Breast epithelium (tissue), 4 donors: ENCODE measurements at places on chromosomes 12 and 14.

DNA sequence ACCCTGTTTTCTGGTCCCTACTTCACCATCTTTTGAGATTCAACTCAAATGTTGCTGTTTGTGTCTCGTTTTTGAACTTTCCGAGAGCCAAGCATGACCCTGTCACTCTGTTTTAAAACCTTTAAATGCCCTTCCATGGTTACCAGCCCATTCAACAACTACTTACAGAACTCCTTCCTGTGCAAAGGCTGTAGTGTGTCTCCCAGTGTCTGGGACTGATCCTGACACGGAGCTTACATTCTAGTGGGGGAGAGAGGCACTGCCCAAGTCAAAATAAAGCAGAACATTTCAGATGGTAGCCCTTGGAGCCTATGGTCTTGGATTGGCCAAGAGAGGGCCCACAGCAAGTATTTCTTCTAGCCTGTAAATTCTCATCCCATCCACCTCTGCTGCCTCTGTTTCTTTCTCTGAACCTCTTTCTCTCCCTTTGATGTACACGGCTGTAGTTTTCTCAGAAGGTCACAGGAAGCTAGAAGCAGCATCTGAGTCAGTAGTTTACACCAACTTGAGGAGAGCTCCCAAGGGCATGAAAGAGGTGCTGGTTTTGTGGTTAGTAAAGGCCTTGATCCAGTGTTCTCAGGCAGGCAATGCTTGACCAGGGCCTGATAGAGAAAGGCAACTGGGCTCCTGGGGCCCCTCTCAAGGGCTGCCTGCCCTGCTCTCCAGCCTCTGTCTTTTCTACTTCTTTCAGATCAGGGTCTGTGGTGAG lies 42.3 kb upstream of the SLC24A4 start:
- DNase-seq = no peak

- DNase-seq = no peak
These were observed 307.4 kb upstream of the NOVA1 start for GRCh38 chr14:26905229-26905628.

GRCh38 chr14:99192028-99192621 lies 79.9 kb downstream of the BCL11B start:
- peak; percentile 43 for DNase-seq

- peak; percentile 63 for DNase-seq
These were observed 44.5 kb downstream of the SLC38A6 start for GRCh38 chr14:61025251-61026223.

- DNase-seq = no peak
These were observed 115.9 kb upstream of the TMPO start for GRCh38 chr12:98399532-98399931.

DNA sequence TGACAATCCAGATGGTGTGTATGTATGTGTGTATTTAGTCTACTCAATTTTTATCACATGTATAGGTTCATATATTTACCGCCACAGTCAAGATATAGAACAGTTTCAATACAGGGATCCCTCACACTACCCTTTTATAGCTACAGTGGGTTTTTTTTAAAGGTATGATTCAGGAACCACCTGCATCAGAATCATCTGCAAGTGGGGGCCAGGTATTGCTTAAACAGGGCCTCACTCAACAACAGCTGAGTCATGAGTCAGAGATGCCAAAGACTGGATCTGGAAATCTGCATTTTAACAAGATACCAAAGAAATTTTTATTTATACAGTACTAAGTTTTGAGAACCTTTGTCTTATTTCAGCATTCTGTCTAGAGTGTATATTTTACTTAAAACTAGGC lies 117.6 kb downstream of the SLC35F4 start:
- DNase-seq = no peak

DNA sequence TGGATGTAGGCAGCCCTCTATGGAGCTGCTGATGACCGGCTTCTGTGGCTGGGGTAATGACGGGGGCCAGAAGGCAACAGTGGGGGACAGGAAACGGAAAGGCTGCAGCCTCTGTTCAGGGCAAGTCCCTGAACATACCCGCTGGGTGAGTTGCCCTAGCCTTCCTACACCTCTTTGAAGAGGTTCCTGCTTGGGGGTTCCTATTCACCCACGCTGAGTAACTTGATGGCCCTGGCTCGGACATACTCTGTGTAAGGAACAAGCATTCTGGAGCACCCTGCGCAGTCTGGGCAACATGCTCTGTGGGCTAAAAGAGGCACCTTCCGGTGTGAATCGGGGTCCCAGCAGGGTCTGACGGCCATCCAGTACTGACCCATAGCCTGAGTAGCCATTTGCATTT lies 17.7 kb upstream of the GSC start:
- no peak for DNase-seq

DNA sequence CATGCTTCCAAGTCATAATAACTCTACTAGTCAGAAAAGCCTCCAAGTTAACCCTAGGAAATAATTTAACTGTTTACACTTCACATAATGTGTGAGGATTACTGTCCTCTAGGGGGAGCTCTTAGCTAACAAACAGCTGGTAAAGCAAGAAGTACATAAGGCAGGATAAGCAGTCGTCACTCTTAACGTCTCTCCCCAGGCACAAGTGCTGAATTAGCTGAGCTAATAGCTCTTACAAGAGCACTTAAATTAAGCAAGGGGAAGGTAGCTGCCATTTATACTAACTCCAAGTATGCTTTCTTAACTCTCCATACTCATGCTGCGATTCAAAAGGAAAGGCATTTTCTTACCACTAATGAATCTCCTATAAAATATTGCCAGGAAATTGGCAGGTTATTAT lies 79.3 kb upstream of the TSPAN11 start:
- DNase-seq = no peak

- DNase-seq = peak; percentile 40
These were observed 36.6 kb downstream of the TC2N start for GRCh38 chr14:91830777-91831176.

DNA sequence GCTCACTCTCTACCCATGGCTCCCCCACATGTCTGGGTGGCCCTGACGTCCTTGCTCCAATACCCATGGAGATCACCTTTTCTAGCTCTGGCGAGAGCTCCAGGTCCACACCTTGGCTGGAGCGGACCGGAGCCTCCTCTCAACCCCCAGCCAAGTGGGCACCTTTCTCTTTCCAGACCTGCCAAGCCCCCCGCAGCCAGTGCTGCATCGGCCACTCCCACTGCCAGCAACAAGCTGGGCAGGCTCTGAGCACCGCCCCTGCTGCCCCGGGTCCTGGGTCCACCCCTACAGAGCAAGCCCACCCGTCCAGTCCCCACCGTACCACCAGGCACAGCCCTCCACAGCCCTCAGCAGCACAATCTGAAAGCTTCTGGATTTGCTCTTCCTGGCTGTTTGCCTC lies 98.2 kb upstream of the C14orf180 start:
- no peak for DNase-seq
